ENCODE measurements at places on chromosomes 13 and 19. TPM values are rescaled to one million over a fixed set of nuclear protein-coding genes. Genes with fewer than 3 reads are reported as not detected.
A peak's percentile ranks its signal among the peaks of the same experiment; 100 is the strongest.

The ACP7 gene
- not detected for total RNA-seq

DNA sequence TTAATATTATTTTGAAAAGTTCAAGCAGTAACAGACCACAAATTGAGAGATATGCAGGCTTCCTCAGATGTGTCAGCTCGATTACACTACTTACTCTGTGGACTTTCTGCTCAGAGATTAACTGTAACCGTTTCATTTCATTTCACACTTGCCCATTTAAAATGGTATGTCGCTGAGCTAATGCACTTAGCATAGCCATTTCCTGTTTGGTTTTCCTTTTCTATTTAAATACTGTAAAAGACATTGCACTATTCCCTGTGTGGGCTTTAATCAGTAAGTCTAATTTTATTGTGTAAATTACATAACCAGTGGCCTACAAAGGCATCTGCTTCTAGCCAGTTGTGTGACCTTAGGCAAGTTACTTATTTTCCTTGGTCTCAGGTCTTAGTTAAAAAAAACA, 237.6 kb downstream of the LACC1 start:
- no peak overlapping the region for H3K27ac ChIP-seq
- DNase-seq, result no peak
- H3K27me3 ChIP-seq, result 0 out of 2 replicates have a peak, but pooled peaks cover 2% of the 10 kb centered on the region
- no peaks in the 10 kb centered on the region for H3K36me3 ChIP-seq

DNA sequence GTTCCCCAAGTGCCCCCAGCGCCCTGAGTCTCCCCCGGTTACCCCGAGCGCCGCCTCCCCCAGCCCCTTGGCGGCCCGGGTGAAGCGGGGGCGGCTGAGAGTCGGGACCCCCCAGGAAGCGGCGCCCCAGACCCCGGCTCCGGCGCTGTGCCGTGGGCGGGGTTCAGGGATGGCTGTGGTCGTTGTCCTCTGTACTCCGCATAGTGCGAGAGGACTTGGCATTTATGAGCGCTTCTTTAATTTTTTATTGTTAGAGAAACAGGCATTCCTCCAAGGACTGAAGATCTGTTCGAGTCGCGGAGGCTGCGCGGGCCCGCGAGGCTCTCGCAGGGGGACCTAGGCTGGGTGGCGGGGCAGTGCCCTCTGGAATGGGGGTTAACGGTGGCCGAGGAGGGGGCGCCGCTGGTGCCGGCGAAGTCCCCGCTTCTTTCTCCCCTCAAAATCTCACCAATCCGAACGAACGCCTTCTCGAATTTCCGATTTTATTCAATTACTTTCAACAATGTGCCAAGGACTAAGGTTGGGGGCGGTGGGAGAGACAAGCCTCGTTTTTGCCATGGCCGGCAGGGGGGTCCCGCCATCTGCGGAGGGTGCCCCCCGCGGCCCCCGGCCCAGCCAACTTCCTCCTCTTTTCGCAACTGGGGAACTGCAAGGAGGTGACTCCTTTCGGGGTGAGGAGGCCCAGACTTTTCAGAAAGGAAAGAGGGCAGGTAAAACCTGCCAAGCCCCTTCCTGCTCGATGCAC, 596 bp upstream of the GJB2 start:
- peaks cover 12% of the 10 kb centered on the region for H3K4me1 ChIP-seq
- no peaks in the 10 kb centered on the region for H3K36me3 ChIP-seq
- no peak for DNase-seq
- no peak overlapping the region for H3K27ac ChIP-seq

The ZNF701 gene
- 11.5 TPM for total RNA-seq

- H3K36me3 ChIP-seq, result no peaks in the 10 kb centered on the region
- no peaks in the 10 kb centered on the region for H3K4me1 ChIP-seq
- no peak overlapping the region for H3K27ac ChIP-seq
- DNase-seq, result no peak
Observed at GRCh38 chr13:30047154-30047874, 196.9 kb upstream of the UBL3 start.

DNA sequence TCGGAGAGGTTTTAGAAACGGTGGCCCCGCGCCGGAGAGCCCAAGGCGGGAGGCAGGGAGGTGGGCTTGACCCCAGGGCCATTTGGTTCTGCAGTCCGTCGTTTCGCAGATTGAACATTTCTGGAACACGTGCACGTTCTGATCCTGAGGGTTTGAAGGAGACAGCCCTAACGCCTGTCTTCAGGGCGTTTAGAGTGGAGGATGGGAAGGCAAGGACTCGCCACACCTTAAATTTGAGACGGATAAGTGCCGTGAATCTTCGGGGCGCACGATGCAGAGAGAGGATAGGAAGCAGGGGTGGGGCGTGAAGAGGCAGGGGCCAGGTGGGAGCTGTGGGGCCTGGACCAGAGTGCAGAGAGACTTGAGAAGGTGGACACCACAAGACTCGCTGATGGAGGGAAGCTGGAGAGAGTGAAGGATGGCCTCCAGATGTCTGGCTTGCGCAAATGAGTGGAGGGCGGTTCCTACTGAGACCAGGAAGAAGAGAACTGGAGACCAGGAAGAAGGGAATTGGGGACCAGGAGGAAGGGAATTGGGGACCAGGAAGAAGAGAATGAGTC, 804 bp upstream of the MIER2 start:
- H3K36me3 ChIP-seq, result no peaks in the 10 kb centered on the region
- H3K27me3 ChIP-seq, result no peaks in the 10 kb centered on the region
- H3K4me1 ChIP-seq, result peaks cover 17% of the 10 kb centered on the region
- no peak overlapping the region for H3K27ac ChIP-seq
- H3K4me3 ChIP-seq, result peak overlapping the region; percentile 65

- H3K36me3 ChIP-seq, result peaks cover 3% of the 10 kb centered on the region
- H3K27ac ChIP-seq, result peak overlapping the region; percentile 91
- H3K4me1 ChIP-seq, result peaks cover 25% of the 10 kb centered on the region
- no peak for DNase-seq
- H3K4me3 ChIP-seq, result peak overlapping the region; percentile 96
Observed at GRCh38 chr19:2150794-2151338, 500 bp downstream of the AP3D1 start.

The CLEC17A gene
- 99.0 TPM for total RNA-seq

- no peak for DNase-seq
- no peak overlapping the region for H3K4me3 ChIP-seq
- no peaks in the 10 kb centered on the region for H3K27me3 ChIP-seq
- no peaks in the 10 kb centered on the region for H3K36me3 ChIP-seq
- H3K4me1 ChIP-seq, result no peaks in the 10 kb centered on the region
Observed at GRCh38 chr13:102192858-102193257, 209.0 kb downstream of the FGF14 start.

The CEACAM3 gene
- not detected for total RNA-seq

DNA sequence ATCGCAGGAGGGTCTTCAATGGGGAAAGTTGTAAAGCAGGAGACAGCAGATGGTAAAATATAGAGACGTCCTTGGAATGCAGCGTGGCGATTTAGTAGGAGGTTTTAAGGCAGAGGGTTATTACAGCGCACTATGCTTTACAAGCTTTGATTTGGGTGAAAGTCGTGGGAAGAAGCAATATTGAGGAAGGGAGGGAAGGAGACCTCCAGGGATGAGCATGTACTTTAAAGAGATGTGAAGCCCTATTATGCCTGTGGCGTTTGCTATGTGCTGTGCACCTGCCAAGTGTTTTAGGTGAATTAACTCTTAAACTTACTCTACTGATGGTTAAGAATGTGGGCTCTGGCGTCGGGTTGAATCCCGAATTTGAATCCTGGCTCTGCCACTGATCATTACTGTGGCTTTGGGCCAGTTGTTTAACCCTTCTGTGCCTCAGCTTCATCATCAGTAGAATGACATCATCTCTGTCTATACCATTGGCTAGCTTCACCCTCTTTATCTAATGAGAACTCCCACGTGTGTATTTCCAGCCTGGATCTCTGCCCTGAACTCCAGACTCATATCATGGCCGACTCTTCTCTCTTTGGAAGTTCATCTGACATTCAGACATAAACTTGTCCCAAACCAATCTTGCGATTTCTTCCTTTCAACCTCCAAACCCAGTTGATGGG, 583 bp downstream of the CCDC61 start:
- H3K36me3 ChIP-seq, result no peaks in the 10 kb centered on the region
- peak overlapping the region; percentile 66 for H3K27ac ChIP-seq
- peaks cover 14% of the 10 kb centered on the region for H3K4me1 ChIP-seq
- H3K4me3 ChIP-seq, result peak overlapping the region; percentile 86

The C13orf42 gene
- total RNA-seq, result not detected

GRCh38 chr13:77925616-77926015, 7.0 kb upstream of the EDNRB start:
- no peak overlapping the region for H3K4me3 ChIP-seq
- no peak overlapping the region for H3K27ac ChIP-seq
- no peaks in the 10 kb centered on the region for H3K4me1 ChIP-seq
- no peaks in the 10 kb centered on the region for H3K36me3 ChIP-seq
- no peak for DNase-seq
- H3K27me3 ChIP-seq, result no peaks in the 10 kb centered on the region

- peak overlapping the region; percentile 53 for H3K4me3 ChIP-seq
- no peaks in the 10 kb centered on the region for H3K27me3 ChIP-seq
- H3K4me1 ChIP-seq, result peaks cover 33% of the 10 kb centered on the region
- H3K27ac ChIP-seq, result peak overlapping the region; percentile 74
- no peaks in the 10 kb centered on the region for H3K36me3 ChIP-seq
Observed at GRCh38 chr19:45643024-45643926, 4.1 kb upstream of the EML2 start.

The ADAMTS10 gene
- 0.59 TPM for total RNA-seq

The ITGBL1 gene
- 0.16 TPM for total RNA-seq

DNA sequence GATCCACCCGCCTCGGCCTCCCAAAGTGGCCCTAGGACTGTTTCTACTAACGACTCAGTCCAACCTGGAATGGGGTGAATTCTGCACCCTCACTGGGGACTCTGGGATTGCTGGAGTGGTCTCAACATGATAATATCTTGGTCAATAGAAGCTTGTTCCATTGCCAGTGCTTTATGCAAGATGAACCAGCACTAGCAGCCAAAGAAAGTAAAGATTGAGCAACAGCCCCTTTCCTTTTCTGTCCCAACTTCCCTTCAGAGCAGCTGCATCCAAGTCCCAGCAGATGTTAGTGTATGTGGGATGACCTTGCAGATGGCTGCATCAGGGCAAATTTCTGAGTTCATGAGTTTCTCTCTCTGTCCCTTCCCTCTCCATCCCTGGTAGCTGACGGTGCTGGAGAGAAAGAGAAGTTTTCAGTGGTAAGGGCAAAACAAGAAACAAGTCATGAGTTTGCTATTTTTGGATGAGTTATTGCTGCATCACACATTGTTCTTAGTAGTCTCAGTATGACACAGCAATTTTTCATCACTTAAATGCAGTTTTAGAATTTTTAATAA, 183.6 kb upstream of the EDNRB start:
- DNase-seq, result peak; percentile 5
- no peak overlapping the region for H3K27ac ChIP-seq
- H3K4me3 ChIP-seq, result no peak overlapping the region
- no peaks in the 10 kb centered on the region for H3K36me3 ChIP-seq

The RASIP1 gene
- 0.08 TPM for total RNA-seq

The USE1 gene
- total RNA-seq, result 18.6 TPM
